ENCODE measurements at places on chromosomes 1 and 21. TPM values are rescaled to one million over a fixed set of nuclear protein-coding genes. Genes with fewer than 3 reads are reported as not detected.

Gene SLAMF8
- total RNA-seq: 6.7 TPM

Gene MAP7D1
- total RNA-seq: 209 TPM

Gene LRRC53
- not detected for total RNA-seq

Gene MASP2
- not detected for total RNA-seq

DNA sequence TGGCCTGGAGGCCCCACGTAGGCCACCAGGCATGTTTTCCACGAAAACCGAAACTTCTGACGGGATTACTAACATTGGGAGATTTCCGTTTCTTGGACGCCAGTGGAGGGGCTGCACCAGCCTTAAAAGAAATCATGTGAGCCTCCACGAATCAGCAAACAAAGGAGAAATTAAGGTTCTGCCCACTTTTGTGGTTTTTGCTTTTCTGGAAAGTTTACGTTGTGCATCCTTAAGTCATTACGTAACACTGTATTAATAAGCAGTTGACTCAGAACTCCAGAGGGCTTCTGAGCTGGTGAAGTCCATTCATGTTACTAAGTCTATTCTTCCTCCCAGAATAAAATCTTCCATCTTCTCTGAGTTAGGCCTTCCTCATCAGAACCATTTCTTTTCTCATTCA, 168.5 kb downstream of the PSMG1 start:
- no peak overlapping the region for H3K4me3 ChIP-seq
- peak overlapping the region; percentile 51 for H3K27ac ChIP-seq
- peaks cover 13% of the 10 kb centered on the region for H3K4me1 ChIP-seq
- H3K36me3 ChIP-seq: no peaks in the 10 kb centered on the region
- H3K27me3 ChIP-seq: no peaks in the 10 kb centered on the region

- no peak overlapping the region for H3K27ac ChIP-seq
- DNase-seq: no peak
- no peak overlapping the region for H3K4me3 ChIP-seq
- H3K4me1 ChIP-seq: no peaks in the 10 kb centered on the region
- H3K27me3 ChIP-seq: no peaks in the 10 kb centered on the region
Observed at GRCh38 chr1:1182491-1183220, 9.0 kb downstream of the TTLL10 start.

GRCh38 chr21:17660452-17660851, 47.8 kb upstream of the BTG3 start:
- H3K4me1 ChIP-seq: no peaks in the 10 kb centered on the region
- DNase-seq: no peak
- no peak overlapping the region for H3K27ac ChIP-seq

DNA sequence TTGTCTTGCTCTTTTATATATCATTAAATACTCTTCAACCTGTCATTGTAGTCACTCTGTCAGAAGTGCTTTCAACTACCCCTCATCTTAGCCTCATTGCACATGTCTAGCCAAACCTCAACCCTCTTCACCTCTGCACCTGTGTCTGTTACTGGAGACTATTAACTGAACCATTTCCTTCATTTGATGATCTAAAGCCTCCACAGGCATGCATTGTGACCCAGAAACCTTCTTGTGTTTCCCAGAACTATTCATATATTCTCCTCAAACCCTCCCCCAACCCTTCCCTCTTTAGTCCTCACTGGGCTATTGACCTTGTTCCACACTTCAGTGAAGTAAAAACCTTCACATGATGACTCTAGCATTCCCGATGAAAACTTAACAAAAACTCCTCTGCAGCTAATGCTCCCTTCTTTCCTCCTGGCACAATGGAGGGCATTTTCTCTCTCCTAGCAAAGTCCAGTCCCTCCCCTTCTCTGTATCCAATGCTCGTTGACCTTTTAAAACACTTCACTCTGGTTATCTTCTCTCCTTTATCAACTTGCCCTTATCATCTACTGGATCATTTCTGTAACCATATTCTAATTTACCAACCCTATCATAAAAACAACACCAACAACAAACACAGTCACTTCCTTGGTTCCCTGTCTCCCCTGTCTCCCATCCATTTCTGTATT, 86.1 kb downstream of the BACH1 start:
- no peaks in the 10 kb centered on the region for H3K4me1 ChIP-seq
- DNase-seq: no peak
- no peaks in the 10 kb centered on the region for H3K27me3 ChIP-seq
- no peaks in the 10 kb centered on the region for H3K36me3 ChIP-seq

DNA sequence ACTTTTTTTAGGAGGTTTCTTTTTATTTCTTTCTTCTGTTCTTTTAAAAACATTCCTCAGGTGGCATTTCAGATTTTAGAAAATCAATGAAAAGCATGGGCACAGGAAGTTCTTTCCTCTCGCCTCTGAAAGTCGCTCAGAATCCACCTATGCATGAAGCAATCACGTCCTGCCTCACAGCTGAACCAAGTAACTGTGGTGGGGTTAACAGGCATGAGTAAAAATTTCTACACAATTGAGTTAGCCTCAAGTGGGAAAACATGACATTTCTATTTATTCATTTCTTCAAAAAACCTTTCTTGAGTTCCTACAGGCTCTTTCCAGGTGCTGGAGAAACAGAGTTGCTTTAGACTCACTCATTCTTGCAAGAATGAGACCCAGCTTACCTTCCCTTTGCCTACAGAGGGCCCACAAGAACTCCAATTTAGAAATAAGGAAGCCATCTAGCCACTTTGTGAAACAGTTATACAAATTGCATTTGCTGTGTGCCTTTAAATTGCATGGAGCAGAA, 508.9 kb upstream of the PKN2 start:
- H3K4me1 ChIP-seq: no peaks in the 10 kb centered on the region
- H3K27ac ChIP-seq: no peak overlapping the region
- no peak for DNase-seq
- no peak overlapping the region for H3K4me3 ChIP-seq
- H3K27me3 ChIP-seq: no peaks in the 10 kb centered on the region

DNA sequence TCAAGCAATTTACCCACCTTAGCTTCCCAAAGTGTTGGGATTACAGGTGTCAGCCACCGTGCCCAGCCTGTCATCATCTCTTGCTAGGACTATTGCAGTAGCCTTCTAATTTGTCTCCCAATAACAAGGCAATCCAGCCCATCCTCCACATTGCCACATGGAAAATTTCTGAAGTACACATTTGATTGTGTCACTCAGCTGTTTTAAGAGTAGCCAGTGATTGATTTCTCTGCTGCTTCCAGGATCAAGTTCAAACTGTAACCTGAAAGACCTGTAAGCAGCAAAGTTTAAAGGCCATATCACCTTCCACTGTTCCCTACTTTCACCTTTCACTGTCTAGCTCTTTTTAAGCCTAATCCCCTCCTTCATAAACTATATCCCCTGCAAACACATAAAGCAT, 7.8 kb upstream of the ELK4 start:
- no peak for DNase-seq
- H3K27ac ChIP-seq: no peak overlapping the region
- H3K27me3 ChIP-seq: no peaks in the 10 kb centered on the region
- no peak overlapping the region for H3K4me3 ChIP-seq

DNA sequence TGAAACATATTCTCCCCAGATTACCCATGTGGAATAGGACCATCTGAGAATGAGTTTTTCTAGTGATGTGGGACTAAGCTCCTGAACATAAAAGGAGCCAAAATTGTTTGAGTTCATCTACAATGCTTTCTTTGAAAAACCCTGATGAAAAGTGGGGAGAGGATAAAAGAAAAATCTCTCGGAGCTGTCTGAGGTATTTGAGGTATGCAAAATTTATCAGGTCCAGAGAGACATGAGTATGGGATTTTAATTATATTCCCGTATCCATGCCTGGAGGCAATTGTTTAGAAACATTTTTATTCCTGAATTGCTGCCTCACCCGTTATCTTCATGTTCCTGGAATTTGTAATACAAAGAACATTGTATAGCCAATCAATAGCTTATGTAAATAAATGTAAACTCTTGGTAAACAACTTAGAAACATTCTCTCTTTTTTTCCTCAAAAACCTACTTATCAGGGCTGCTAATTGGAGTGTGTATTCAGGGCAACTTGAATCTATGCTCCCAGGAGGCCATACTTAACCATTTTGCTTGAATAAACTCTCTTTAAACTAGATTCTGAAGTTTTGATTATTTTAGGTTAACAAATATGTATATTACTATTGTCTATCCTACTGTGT, 109.3 kb upstream of the OLFM3 start:
- H3K27ac ChIP-seq: no peak overlapping the region
- H3K36me3 ChIP-seq: no peaks in the 10 kb centered on the region
- no peaks in the 10 kb centered on the region for H3K4me1 ChIP-seq
- H3K27me3 ChIP-seq: no peaks in the 10 kb centered on the region
- DNase-seq: no peak

GRCh38 chr1:199959033-199959774, 68.3 kb upstream of the NR5A2 start:
- no peak for DNase-seq
- H3K27ac ChIP-seq: no peak overlapping the region
- H3K4me3 ChIP-seq: no peak overlapping the region

GRCh38 chr1:219433496-219434131, 179.3 kb downstream of the ZC3H11B start:
- no peaks in the 10 kb centered on the region for H3K4me1 ChIP-seq
- DNase-seq: no peak
- H3K27ac ChIP-seq: no peak overlapping the region
- H3K27me3 ChIP-seq: no peaks in the 10 kb centered on the region
